ENCODE measurements at places on chromosomes 7 and 10.

- DNase-seq = no peak
Measured at GRCh38 chr10:88810196-88810961, 7.8 kb downstream of the LIPM start.

DNA sequence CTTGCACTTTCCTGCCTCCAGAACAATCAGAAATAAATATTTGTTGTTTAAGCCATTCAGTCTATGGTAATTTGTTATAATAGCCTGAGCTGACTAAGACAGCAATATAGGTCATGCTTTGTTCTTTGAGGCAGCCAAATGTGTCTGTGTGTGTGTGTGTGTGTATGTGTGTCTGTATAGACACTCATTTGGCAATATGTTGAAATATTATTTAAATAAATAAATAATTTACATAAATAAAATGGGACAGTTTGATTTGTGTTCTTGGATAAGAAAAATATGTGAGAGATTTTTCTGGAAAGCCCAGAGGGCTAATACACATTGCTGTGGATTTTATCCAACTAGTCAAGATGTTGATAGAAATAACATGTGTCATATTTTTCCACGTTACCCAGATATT is 140.2 kb downstream of the PTN start:
- DNase-seq = no peak

- DNase-seq = no peak
Measured at GRCh38 chr7:87370660-87371180, 25.3 kb downstream of the CROT start.

DNA sequence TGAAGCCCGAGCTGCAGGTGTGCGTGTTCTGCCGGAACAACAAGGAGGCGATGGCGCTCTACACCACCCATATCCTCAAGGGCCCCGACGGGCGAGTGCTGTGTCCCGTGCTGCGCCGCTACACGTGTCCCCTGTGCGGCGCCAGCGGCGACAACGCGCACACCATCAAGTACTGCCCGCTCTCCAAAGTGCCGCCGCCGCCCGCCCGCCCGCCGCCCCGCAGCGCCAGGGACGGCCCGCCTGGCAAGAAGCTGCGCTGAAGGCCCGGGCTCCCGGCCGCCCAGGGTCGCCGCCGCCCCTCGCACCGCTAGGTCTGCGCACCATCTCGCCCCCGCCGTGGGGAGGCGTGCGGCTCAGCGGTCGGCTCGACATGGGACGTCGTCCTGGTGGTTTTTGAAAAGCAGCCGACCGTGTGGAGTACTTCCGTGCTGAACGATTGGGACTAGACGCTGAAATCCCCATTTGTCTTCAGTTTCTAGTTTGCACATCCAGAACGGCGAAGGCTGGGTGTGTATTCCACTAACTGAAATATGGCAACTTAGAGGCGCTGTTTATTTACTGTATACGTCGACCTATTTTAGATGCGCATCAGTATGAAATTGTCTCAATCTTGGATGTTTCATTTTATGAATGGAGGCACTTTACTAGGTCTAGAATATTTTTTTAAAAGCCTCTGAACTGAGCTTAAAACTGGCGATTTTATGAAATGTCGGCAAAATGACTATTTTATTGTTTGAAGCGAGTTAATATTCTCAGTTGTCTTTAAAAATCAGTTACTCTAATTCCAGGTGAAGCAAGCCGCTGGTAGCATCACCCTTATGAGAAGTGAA is 1.1 kb downstream of the NANOS1 start:
- DNase-seq = peak; percentile 26

DNA sequence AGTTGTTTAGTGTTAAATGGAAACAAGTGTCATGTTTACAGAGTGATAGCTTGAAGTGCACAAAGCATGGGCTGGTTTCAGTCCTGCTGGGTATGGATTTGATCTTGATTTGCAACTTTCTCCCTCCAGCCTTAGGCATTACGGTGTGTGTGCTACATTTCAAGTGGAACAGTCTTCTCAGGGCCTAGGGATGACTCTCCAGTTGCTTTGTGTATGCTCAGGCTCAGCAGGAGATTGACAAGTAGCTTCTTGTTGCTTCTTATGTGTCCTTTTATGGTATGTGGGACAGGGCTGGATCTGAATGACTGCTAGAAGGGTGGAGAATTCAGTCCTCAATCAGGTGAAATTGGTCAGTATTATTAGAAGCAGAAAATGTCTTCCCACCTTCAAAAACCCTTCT is 51.3 kb upstream of the PLEKHA1 start:
- DNase-seq = no peak

DNA sequence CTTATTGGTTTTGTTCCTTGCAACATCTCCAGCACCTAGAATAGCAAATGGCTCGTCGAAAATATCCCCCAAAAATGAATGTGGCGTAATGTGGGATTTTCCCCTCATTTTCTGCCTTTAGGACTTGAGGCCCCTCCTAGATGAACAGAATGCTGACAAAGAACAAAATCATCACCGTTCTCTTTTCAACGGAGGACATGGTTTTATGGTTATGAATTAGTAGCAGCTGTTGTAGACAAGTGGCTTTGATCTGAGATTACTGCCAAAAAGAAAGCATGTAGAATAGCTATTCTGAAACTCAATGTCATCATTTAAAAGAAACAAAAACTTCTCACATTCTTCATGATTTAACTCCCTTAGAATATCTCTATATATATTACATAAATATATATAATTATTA is 17.2 kb upstream of the CALN1 start:
- no peak for DNase-seq

- DNase-seq = no peak
Measured at GRCh38 chr7:24779283-24779655, 22.0 kb upstream of the GSDME start.

DNA sequence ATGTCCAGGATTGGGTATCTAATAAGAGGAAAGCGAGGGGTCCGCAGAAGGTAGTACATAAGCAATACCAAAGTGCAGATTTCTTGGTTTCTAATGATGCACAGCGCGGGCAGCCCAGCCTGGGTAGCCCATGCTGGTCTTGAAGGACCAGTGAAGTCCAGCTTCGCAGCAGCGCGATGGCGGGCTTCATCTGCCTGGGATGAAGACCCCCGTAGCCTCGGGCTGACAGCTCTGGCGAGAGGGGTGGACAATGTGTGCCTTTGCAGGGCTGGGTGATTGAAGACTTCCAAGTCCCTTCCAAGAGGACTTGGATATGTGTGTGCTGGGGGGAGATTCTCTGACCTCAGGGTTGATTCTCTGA is 2.2 kb downstream of the SORCS3 start:
- no peak for DNase-seq

DNA sequence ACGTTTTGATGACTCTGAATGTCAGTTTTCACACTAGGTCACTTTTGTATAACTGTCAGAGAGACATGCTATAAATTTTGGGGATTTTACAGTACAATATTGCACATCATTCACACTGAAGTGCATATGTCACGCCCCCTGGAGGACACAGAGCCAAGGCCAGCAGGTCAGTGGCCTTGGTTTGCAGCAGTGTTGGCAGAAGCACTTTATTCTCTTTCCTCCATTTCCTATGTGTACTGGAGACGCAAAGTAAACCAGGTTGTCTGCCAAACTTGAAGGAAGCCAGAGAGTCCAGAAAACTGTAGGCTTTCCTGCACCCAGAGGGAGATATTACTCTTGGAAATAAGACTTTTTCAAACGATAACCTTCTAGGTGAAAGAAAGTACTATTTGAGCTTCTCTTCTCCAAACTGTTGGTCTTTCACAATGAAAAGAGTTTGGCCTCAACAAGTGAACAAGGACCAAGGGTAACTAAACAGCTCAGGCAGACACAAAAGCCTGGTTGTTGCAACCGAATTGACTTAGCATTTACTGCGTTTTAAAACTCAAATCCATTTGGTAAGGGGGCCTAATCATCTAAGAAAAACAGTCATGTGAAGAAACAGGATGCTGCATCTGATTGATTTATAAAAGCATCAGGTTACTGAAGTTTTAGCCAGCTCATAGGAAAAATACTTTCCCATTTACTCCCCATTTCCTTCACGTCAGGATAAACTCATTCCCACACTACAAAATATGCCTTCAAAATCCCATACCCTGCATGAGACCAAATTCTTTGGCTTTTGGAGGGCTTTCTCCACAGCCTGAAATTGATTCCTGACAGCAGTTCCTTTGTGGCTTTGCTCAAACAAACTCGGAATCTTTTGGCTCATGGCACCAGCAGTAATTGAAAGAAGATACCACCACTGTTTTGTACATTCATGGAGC is 83.0 kb upstream of the SEC61G start:
- DNase-seq = no peak

DNA sequence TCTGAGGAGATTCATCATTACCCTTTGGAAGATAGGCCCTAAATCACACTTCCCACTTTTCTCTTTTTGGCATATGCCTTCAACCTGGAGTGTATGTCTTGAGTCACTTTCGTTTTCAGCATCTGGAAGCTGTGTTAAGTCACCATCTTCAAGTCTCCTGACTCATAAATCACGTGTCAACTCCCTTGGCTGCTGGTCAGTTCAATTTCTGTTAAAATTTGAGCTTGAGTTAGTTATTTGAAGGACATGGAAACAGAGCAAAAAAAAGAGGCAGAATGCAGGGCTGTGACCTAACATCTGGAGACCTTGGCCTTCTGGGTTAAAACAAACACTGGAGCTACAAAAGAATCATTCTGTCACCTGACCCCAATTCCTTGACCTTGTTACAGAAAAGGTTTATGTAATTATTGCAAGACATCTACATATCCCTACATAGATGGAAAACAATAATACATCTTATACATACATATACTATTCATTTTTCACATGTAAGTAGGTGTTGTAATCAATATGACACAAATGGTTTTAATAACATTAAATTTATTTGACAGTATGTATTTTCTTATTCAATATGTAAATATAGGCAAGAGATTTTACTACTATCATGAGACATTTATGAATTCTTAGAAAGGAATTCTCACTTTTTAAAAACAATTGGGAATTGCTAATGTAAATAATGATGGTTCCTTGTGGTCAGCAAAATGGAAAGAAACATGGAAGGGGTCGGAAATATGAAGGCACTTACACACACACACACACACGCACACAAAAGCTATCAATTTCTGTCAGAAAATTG is 169.7 kb upstream of the PHYHIPL start:
- DNase-seq = no peak

DNA sequence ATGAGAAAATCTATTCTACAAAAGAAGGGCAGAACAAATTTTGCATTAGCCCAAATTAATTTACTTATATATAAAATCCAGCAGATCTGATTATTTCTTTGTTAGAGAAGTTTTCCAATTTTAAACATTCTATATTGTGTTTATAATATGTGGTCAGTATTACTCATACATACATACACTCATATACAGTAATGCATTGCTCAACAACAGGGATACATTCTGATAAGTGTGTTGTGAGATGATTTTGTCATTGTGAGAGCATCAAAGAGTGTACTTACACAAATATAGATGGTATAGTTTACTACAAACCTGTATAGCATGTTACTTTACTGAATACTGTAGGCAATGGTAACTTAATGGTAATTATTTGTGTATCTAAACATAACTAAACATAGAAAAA is 239.6 kb upstream of the ETV1 start:
- no peak for DNase-seq

DNA sequence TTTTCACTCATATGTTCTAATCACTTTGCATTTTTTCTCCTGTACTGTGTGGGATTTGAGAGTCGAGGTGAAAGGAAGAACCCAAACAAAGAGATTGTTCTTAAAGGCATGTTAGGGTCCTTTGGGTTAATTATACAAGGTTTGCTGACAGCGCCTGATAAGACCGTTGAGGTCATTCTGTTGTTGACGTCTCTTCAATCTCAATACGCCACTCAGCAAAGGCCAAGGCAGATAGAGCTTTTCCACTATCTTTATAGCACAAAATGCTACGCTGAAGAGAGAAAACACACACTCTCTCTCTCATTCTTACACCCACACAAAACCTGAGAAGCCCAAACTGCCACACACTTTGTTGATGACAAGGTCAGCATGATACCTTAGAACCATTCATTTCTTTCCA is 228.7 kb downstream of the CNTNAP2 start:
- DNase-seq = no peak

- peak; percentile 15 for DNase-seq
Measured at GRCh38 chr7:158073845-158074840, 513.5 kb downstream of the PTPRN2 start.

DNA sequence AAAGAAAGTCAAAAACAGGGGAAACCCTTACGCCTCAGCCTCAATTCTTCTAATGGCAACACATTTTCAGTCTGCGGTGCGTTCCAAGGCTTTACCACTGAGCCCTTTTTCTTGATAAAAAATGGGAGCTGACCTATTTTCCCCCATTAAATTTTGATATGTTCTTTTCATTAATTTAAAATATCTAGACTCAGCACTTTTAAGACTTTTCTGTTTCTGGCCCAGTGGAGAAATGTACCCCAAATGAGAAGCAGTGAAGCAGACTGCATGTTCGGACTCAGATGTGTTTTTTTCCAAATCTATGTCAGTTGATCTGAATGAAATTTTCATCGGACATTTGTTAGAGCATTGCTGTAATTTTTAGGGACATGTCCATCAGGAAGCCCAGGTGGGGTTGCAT is 126.2 kb downstream of the SEC23IP start:
- DNase-seq = no peak

DNA sequence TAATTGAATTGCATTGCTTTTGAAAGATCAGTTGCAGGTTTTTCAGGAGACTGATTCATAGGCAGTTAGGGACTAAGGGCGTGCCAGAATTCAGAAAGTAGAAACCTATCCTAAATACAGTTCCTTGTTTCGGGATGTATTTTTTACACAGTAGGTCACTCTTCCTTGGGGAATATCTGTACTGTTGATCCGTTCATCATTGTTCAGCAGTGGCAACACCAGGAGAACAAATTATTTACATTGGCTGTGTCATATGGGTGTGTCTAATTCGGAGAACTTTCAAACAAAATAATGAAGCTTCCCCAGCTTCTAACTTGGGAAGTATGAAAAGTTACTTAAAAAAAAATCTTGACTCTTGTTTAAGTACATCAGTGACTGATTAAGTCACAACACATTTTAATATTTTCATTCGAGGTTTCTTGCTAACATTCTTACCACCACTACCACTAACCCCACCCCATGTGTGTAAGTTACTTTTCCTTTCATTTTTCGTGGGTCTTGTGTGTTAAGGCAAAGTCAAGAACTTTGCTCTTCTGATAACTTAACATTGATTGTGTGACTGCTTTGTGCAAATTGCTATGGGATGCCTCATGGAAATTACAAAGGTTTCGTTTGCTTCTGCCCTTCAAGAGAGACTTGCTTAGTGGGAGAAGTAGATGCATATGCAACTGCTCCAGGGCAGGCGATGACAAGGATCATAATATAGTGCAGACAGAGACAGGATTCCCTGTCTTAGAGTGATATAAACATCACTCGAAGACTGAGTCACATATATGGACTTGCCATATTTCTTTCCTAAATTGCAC is 43.8 kb upstream of the RPA3 start:
- DNase-seq = no peak

GRCh38 chr10:15719049-15719898 is 448 bp downstream of the ITGA8 start:
- no peak for DNase-seq

GRCh38 chr7:4610768-4611467 is 71.2 kb upstream of the FOXK1 start:
- no peak for DNase-seq

GRCh38 chr7:69625238-69625637 is 27.0 kb downstream of the AUTS2 start:
- no peak for DNase-seq

- no peak for DNase-seq
Measured at GRCh38 chr7:3558400-3558799, 257.3 kb downstream of the SDK1 start.
